ENCODE measurements at places on chromosomes 3 and 15.

DNA sequence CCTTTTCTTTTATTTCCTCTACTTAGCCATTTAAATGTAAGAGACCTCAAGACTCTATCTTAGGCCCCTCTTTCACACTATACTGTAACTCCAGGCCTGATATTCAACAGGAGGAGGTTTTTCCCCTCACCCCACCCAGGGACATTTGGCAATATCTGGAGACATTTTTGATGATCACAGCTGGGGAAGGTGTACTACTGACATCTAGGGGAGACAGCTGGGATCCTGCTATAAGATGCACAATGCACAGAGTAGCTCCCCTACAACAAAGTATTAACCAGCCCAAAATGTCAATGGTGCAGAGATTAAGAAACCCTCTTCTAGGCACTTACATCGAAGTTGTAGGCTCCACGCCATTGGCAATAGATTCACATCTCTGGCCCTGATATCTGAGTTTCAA is 517.5 kb upstream of the UBE2E2 start:
- no peak for DNase-seq

DNA sequence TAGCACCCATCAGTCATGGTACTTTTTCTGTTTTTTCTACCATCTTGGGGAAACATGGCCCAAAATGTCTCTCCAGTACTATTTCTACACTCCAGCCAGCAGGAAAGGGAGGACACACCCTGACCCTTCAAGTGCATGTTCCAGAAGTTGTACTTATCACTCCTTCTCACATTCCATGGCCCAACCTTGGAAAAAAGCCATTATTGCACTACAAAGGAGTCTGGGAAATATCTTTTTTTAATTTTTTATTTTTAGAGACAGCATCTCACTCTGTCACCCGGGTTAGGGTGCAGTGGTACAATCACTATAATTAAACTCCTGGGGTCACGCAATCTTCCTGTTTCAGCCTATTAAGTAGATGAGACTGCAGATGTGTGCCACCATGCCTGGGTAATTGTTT is 100.0 kb upstream of the PPP2R3A start:
- DNase-seq: no peak

DNA sequence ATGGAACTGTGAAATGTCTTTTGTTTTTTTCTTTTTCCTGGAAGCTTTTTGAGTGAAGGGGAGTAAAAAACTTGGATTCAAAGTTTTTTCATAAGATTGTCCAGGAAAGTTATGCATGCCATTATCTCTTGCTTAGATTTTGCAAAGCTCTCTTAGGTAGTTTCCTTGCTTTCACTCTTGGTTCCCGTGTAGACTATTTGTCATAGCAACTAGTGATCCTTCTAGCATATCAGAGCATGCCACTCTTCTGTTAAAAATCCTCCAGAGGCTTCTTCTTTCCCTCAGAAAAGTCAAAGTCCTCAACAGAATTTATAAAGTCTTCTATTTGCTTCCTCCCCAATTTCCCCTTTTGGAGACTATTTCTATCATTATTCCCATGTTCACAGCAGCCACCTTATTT is 21.1 kb downstream of the GTF2E1 start:
- no peak for DNase-seq

DNA sequence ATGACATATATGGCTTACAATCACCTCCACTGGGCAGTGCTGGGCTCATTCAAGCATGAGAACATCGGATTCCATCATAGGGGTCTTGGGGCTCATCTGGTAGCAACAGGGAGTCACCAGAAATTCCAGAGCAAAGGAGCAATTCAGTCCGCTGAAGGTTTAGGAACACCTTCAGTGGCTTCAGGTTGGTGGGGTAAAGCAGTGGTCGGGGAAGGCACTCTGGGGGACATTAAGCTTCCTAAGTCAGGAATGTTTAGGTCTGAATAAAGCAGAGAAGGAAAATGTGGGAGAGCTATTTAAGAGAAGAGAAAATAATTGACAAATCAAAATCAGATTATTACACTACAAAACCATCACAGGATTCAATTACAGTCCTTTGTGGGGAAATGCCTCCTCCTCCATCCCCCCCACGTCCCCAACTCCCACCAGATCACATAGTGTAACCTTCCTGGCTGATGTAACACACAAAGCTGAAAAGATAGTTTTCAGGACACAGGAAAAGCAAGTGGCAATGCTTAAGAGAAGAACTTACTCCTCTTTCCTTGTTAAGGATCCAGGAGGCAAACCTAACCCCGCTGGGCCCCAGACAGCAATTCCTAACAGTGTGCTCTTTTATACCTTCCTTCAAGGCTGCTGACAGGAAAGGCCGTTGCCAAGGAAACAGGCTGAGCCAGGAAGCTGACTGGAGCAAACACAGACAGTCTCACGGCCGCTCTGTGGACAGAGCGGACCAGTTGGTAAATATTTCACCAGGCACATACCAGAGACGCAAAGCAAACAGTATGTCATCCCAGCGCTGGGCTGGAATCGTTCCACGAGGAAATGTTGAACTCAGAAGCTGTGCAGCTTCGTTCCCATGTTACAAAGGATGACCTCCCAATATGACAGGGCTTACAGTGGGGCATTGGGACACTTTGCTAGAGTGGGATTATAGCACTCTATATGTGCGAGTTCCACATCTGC is 57.5 kb upstream of the LMCD1 start:
- no peak for DNase-seq

- no peak for DNase-seq
Measured at GRCh38 chr15:26883466-26883865, 16.6 kb downstream of the GABRA5 start.

- DNase-seq: no peak
Measured at GRCh38 chr3:112745567-112746248, 101.0 kb downstream of the CD200R1L start.

DNA sequence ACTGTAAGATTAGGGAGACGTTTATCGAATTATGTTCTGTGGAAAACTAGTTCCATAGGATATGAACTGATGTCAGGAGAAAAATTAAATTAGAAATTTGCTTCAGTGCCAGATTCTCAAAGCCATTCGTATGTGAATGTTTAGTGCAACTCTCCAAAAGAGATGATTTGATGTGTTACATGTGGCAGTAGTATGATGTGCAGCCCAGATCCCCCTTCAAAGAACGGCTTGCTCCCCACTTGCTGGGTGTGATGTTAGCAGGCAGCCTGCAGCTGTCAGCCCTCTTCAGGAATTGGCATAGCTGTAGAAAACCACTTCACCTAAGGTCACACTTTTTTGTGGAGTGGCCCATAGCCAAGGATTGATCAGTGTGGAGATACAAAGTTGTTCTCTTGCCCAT is 127.0 kb upstream of the CCDC54 start:
- no peak for DNase-seq

- no peak for DNase-seq
Measured at GRCh38 chr3:126746395-126747177, 42.5 kb downstream of the CHCHD6 start.

DNA sequence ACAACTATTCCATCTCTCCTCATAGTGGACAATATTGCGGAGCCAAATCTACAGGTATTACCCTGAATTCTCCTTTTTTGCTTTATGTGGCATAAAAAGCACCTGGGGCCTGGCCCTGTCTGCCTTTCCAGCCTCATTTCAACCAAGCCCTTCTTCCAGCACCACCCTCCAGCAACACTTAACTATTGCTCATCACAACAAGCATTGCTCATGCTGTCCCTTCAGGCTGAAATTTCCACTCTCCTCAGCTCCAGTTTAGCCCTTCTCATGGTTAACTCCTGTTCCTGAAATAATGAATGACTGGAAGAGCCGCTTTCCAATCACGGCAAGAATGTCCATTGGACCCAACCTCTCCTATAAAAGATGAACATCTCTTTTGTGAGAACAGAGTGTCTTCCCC is 107.4 kb downstream of the P2RY1 start:
- DNase-seq: no peak

DNA sequence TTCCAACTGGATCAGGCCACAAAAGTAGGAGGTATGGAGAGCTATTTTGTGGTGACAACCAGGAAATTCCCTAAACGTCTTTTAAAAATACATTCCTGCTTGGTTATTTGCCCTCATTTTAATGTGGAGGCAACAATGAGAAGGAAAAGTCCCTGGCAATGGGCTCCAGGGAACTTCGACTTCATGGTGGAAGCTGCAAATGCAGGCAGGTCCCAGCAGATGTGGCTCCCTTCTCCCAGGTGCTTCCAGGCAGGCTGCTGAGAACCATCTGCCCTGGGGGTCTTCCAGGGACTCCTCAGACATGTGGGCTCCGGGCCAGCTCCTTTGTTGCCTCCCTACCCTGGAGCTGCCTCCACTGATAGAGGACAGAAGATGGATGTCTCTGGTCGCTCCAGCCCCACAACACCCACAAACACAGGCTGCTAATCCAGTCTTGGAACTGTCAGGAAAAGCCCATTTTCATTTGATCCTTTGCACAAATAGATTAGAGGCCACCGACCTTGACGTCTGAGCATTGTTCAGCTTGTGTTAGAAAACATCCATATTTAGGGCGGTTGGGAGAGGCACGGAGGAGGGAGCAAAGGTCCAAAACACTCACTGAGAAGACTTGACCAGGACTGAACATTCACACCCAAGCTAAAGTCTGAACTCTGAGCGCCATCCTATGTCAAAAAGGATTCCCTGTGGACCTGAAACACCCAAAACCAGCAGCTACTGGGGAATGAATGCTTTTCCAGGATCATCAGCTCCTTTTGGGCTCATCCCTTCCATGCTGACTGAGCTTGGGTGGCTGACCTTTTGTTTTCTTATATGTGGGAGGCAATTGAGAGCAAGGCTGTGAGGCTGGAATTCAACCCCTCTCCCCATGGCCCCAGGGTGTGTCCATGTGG is 30.2 kb upstream of the SLCO2A1 start:
- DNase-seq: no peak

DNA sequence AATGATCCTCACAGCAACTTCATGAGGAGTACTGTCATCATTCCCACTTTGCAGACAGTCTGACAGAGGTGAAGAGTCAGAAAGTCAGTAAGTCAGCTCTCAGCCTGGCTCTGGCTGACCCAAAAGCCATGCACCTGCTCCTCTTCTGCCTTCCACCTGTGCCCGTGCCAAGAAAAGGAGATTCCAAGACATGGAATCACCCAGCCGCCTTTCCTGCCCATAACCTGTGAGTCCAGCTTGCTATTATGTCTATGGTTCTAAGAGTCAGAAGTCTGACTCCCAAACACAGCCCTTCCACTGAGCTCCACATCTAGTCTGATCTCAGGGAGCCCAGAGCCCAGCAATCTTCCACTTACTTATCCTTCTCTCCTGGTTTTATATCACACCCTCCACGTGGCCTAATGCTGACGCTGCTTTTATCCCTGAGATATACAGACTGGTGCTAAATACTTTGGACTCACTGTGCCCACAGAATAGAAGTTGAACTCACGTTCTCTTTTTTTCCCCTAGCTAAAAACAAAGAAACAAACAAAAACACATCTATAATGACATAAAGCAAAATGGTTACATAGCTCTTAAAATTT is 66.0 kb downstream of the PLD1 start:
- no peak for DNase-seq

- no peak for DNase-seq
Measured at GRCh38 chr15:74392451-74392830, 25.0 kb upstream of the CYP11A1 start.

- no peak for DNase-seq
Measured at GRCh38 chr3:24160424-24161095, 215.5 kb downstream of the NR1D2 start.

- DNase-seq: no peak
Measured at GRCh38 chr3:108159865-108160264, 62.4 kb downstream of the IFT57 start.

- no peak for DNase-seq
Measured at GRCh38 chr3:58621086-58621830, 44.1 kb upstream of the FAM107A start.

GRCh38 chr3:73086071-73086494 is 24.6 kb downstream of the EBLN2 start:
- DNase-seq: peak; percentile 14

DNA sequence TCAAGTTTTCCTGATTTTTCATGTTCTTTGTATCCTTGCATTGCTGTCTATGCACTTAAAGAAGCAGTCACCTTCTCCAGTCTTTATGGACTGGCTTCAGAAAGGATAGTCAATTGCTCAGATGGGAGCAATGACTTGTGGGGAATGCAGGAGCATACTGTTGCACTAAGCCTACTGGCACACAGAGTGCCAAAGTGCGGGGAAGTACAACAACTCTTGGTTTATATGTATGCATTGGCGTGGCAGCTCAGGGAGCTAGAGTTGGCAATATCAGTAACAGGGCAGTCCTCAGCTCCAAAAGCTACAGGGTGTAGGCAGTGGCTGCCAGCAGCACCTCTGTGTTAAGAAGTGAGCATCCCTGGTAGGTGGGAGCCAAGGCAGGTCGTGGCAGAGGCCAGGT is 141.1 kb downstream of the SCAPER start:
- DNase-seq: no peak

DNA sequence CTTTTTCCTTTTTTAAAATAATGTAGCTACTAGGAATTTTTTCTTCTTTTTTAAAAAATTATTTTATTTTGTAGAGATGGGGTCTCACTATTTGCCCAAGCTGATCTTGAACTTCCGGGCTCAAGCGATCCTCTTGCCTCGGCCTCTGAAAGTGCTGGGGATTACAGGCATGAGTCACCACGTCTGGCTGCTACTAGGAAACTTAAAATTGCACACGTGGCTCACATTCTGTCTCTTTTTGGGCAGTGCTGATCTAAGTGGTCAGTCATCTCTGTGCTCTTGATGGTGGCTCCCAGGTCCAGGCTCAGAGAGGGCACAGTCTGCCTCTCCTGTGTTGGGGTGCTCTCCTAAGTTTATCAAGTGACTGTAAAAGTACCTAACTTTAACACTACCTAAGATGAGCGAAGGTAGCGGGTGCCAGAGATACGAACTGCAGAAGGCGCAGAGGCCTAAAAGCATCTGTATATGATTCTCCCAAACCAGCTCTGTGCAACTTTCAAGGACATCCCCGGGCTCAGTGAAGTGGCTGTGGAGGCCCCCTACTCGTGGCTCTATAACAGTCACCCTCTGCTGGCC is 52.9 kb upstream of the SEC13 start:
- no peak for DNase-seq

GRCh38 chr3:107753976-107754375 is 231.2 kb downstream of the BBX start:
- DNase-seq: no peak

- no peak for DNase-seq
Measured at GRCh38 chr3:148600902-148601765, 96.6 kb upstream of the AGTR1 start.

GRCh38 chr15:78361771-78362506 is 21.8 kb downstream of the CRABP1 start:
- no peak for DNase-seq

DNA sequence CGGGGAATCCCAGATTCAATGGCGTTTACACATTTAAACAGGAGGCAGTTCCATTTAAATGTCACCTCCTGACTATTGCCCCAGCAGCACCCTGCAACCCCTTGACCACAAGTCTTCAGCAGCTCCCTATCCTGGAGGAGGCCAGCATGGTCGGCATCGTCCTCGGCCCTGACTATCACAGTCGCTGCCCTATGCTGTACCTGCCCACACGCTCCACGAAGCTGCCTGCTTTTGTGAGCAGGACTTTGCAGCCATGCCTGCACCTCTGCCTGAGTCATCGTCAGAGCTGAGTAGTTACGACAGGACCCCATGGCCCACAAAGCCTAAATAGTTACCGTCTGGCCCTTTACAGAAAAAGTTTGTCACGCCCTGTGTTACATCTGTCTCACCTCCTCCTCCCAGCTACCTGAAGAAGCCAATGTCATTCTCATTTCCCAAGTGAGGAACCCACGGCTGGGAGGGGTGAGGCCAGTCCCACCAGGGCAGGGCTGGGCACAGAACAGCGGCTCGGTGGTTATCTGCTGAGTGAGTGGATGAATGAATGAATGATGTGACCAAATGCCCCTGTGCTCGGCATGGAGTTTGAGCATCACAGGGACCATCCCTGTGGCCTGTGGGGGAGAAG is 47.8 kb upstream of the IQSEC1 start:
- DNase-seq: no peak

Measured in stimulated activated CD4-positive, alpha-beta T cell treated with anti-CD3 and anti-CD28 coated beads, Interleukin-15, amount 100 ng/mL, for 48 hours (primary cell).